CD4-positive, alpha-beta T cell treated with Interleukin-12 subunit alpha and Interleukin-12 subunit beta, for 1 hour (primary cell): ENCODE measurements at places on chromosomes 11 and 22.
A peak's percentile ranks its signal among the peaks of the same experiment; 100 is the strongest.

DNA sequence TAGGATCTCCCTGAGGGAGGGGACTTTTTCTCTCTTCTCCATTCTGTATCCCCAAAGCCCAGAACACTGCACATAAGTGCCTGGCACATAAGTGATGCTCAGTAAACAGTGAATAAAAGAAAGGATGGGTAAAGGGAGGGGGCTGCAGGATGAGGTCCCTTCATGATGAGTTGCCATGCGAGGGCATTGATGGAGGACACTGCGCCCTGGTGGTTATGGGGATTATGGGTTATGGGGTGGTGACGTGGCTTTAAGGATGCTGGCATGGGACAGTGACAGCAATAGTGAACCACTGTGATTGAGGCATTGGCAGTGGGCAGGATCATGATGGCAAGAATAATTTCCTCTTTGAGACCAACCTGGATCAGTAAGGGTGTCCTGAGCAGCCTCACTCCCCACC, 43.9 kb upstream of the LRRC32 start:
- no peak for DNase-seq

DNA sequence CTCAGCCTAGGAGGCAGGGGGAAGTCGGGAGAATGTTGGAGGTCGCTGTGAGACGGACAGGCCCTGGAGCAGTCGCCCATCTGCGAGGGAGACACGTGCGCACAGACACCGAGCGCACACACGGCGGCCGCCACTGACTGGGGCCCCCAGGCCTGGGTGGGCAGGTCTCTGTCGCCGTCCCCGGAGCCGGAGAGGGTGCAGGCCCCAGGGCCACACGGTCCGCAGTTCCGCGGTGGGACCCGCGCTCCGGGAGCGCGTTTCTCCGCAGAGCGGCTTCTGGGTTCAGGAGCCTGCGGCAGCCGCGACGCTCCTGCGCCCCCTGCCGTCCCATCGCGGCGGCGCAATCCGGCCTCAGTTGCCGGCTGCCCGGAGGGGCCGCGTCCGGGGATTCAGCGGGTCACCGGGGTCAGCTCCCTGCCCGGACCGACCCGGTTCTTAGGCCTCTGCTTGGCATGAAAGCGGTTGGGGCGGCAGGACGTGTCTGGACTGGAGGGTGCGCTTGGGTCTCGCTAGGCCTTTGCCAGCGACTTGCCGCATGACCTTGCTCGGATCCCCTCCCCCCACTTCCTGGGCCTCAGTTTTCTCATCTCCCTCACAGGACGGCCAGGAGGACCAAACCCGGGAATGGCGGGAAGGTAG, 31.2 kb downstream of the PDE2A start:
- DNase-seq: peak; percentile 68

- no peak for DNase-seq
Measured at GRCh38 chr11:27610946-27611345, 89.3 kb downstream of the BDNF start.

DNA sequence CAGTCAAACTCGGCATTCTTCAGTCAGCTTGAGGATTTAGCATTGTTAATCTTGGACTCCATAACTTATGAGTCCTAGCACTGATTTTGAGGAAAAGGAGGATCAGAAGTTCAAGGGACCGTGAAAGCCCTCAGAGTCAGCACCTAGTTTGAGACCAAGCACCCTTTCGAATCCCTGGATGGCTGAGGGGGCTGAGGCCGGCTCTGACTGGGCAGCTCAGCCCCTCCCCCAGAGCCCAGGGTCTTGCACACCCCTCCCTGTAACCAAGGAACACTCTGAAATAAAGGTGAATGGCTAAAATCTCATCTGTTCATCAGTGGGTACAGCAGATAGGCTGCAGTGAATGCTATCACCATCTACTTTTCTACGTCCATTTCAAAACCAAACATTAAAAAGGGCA, 27.3 kb downstream of the SLC25A18 start:
- no peak for DNase-seq

DNA sequence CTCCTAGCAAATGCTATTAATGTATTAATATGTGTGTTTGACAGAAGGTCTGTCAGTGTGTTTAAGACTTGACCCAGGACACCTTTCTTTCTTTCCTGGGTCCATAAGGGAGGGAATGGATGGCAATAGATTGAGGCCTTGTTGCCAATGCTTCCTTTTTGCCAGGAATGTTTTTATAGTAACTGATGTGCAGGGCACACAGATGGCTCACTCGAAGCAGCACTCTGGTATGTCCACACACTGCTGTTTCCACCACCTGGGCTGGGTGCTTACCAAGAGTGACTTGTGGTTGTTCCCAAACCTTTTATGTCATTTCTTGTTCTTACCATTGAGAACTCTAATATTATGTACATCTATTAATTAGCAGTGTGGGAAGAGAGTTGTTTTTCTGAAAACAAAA, 396.9 kb upstream of the SYN3 start:
- no peak for DNase-seq

- no peak for DNase-seq
Measured at GRCh38 chr11:119223856-119224255, 17.7 kb downstream of the CBL start.

- no peak for DNase-seq
Measured at GRCh38 chr11:76249195-76249741, 43.0 kb upstream of the WNT11 start.

- DNase-seq: no peak
Measured at GRCh38 chr11:103768816-103769215, 267.6 kb upstream of the DDI1 start.

DNA sequence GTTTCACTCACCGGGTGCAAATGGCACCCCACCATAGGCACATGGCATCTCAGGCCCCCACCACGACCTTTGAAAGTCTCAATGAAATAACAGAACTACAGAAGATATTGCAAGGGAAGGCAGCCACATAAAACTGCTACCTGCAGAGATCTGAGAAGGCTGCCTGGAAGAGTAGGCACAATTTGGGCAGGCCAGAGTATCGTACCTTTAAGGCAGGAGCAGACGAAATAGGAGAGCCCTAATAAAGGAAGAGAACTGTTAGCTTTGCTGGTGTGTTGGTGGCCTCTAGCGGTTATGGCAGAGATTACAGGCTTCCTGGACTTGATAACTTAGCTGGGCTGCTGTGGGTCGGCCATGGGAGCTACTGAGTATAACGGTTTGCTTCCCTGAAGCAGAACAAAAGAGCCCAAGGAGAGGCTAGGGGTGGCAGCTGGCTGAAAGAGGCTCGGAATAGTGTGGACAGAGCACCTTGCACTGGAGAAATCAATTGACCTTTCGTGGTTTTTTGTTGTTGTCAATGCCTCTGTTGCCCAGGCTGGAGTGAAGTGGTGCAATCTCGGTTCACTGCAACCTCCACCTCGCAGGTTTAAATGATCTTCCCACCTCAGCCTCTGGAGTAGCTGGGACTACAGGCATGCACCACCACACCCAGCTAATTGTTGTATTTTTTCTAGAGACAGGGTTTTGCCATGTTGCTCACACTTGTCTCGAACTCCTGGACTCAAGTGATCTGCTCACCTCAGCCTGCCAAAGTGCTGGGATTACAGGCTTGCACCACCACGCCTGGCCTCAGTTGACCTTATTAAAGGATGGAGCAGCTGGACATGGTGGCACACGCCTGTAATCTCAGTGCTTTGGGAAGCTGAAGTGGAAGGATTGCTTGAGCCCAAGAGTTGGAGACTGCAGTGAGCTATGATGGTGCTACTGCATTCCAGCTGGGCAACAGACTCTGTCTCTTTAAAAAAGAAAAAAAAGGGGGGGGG, 4.8 kb downstream of the SDF2L1 start:
- peak; percentile 87 for DNase-seq

DNA sequence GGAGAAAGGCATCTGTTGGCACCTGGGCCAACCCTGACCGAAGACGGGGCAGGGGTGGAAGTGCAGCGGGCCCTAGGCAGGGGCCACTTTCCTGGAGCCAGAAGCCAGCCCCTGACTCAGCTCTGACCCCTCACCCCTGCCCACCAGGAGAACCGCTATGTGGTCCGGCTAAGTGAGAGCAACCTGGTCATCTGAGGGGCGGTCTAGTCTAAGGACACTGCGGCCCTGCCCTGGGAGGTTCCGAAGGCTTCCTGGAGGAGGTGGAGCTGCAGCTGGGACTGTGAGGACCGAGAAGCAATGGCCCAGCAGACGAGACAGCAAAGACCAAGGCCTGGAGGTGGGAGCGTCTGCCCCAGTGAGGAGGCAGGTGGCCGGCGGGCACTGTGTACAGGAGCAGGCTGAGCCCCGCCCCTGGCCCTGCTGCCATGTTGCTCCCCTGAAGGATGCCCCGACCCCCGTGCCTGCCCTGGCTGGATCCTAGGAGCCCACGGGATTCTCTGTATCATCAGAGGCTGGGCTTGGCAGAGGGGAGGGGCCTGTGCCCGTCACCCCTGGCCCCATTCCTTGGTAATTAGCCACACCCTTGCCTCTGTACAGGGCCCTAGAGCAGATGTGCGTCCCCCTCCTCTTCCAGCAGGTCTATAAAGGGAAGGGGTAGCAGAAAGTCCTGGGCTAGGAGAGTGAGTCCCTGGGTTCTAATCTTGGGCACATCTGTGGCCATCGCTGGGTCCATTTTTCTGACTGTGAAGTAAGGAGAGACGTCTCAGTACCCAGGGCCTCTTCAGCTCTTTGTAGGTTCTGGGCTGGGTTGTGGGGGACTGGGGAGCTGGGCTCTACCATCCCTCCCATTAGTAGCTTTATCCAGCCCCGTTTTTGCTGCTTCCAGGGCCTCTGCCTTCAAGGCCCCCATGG, 19.4 kb downstream of the RELT start:
- DNase-seq: no peak

DNA sequence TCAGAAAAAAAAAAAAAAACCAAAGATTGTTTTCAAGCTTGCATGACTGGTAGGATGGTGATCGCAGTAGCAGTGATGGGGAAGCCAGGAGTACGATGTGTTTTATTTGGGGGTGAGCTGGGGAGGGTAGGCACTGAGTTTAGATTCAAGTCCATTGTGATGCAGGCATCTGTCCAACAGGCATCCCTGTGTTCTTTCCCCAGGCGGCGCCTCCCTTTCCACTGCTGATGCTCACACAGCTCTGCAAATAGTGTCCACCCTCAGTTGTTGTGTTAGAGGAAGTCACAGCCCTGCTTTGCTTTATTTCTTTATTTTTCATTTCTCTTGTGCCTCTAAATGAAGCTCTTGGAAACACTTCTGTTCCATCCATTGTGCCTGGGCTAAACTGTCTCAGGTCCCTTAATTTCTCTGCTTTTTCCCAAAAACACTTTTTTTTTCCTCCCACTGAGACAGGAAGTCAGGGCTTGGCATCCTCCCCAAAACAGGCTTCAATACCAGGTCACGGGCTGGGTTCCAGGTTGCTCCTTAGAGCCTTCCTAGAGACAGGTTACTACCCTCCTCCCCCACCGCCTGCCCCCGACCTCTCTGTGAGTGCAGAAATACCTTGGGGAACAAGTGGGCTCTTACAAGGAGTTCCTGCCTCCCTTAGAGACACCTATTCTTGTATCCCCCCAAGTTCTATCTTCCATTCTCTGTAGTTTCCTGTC, 38.6 kb upstream of the HSPA8 start:
- no peak for DNase-seq
